ENCODE measurements at places on chromosomes 11 and 22.

GRCh38 chr22:25655371-25655935 is 86.5 kb upstream of the MYO18B start:
- DNase-seq = no peak

DNA sequence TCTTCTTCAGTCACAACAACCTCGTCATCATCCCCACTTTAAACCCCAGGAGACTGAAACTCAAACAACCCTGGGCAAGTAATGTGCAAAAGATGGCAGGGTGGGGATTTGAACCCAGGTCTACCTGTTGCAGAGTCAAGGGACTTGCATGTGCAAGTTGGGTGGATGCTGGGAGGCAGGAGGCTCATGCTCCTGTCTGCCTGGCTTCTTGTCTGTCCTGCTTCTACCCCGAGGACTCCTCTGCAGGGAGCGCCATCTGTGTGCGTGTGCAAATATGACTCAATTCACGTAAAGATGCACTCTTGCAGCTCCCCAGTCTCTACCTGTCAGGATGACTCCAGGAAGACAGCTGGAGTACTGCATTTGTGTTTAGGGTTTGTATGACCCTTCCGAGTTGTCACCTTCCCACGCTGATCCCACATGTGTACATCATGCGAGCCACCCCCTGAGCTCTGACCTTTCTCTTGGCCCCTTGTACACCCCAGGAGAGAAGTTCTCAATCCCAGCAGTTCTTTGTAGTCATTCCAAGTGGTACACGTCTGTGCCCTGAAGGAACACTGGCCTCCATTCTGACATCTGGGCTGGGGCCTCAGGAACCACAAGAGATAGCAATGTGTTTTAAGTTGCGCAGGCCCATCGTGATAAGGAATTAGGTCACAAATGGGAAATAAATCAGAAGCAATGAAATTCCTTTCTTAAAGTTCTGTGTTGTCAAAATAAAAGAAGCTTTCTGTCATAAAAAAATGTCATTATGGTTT is 95.7 kb downstream of the CWC15 start:
- no peak for DNase-seq

DNA sequence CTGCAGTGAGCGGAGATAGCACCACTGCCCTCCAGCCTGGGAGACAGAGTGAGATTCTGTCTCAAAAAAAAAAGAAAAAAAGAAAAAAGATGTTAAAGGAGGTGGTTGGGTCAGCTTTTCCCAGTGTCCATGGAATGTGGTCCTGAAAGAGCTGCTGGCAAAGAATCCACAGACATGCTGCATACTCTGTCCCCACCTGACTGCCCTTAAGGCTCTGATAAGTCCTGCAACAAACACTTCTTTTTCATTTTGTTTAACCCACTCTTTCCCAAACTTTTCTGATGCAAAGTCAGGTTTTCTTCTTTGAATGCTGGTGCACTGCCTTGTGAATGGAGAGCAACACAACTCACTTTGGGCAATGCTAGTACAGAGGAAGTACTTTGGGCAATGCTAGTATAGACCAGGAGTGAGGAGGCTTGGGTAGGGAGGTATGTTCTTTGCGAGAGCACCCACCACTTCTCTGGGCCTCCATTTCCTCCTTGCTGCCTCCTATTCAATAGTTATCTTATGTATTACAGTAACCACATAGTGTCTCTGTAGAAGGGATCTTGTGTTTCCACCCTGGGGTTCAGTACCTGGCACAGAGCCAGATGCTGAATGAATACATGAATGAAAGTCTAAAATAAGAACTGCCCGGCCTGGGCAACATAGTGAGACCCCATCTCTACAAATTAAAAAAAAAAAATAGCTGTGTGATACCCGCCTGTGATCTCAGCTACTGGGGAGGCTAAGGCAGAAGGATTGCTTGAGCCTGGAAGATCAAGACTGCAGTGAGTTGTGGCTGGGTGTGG is 18.9 kb downstream of the LIF start:
- DNase-seq = no peak

DNA sequence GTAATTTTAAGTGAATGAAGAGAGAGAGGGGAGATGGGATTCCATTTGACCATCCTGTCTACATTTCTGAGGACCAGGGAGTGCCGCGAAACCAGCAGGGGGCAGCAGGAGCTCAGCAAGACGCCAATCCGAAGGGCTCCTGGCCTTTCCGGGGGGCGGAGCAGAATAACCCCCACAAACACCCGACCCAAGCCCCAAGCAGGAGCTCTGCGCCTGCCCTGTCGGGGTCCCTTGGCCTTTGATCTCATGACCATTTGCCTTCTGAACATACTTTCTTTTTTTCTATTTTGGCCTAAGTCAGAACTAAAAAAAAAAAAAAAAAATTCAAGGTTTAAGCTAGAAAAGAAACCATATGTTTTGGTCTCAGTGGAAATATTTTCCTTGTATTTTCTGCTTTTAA is 21.9 kb upstream of the SCN2B start:
- DNase-seq = no peak

DNA sequence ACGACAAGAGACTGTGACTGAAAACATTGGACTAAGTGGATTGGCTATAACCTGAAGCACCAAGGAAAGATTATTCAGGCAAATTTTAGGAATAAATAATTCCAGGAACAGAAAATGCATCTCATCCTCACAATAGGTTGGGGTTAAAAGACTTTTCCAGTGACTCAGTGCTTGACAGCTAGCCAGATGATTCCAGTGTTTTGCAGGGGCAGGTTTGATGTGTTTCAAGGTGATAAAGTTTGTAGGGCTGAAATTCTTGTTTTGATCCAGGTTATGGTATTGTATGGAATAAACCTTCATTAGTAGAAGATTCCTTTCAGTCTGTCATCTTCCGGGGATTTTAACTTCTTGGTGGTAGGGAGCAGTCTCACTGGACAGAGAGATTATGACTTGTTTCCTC is 2.3 kb downstream of the EXT2 start:
- DNase-seq = no peak

DNA sequence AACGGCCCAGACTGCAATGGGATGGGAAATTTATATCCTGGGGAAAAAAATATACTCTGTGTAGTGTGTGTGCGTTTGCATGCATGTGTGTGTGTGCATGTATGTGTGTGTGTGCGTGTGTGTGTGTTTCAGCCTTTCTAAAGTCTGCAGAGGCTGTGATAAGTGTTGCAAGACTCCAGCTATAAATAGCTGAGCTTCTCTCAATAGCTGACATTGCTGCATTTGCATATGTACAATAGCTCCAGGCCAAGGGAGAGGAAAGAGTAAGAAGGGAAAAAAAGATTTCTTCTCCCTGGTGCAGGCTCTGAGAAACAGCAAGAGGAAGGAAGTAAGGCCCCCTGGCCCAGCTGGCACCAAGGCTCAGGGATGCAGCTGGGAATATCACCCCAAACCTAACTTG is 483.0 kb downstream of the MN1 start:
- no peak for DNase-seq

GRCh38 chr22:41028841-41029240 is 63.6 kb upstream of the EP300 start:
- no peak for DNase-seq

- DNase-seq = no peak
These were observed 16.5 kb downstream of the WT1 start for GRCh38 chr11:32418836-32419235.

DNA sequence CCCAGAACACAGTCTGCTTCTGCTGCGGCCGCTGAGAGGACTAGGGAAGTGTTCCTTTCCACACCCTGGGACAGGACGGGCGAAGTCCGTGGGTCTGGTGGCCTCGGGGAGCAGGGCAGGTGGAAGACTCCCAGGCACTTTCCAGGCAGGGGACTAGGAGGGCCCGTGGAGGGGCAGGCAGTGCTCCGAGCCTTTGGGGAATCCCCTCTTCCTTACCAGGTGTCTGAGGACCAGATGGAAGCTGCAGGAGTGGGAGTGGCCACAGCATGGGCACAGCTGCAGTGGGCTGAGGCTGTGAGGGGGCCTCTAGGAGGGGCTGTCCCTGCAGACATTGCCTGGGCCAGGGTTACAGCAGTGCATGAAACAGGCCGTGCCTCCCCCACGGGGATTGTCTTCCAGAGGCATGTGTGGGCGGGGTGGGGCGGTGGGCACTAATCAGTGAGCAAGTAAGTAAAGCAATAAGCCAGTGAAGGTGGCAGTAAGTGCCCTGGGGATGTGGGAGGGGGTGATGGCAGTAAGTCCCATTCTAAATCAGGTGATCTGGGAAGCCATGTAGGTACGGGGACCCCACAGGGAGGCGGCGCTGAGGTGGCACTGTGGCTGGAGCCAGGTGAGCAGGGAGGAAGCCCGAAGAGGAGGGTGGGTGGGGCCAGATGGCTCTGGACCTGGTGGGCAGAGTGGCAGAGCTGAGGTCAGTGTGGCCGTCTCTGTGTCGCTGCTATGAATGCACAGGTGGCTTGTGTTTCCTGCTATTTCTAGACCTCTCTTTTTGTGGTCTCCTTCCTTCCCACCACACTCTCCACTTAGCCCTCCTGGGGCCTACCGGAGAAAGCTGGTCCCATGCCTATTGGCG is 66.4 kb downstream of the CTTN start:
- DNase-seq = no peak

- DNase-seq = no peak
These were observed 6.1 kb downstream of the BRSK2 start for GRCh38 chr11:1395773-1396374.

DNA sequence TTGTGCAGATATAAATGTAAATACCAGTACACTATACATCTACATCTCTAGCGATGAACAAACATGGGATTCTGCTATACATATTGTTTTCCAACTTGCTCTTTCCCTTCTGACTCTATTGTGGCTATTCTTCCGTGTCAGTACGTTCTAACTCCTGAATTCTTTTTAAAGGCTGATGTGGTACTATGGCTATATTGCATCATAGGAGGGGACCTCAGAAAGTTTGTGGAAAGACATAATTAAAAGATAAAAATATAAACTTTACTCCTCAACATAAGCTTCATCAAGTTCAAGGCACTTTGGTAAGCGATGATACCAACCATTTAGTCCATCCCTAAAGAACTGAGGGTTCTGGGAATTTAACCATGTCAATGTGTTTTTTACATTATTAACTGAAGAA is 72.8 kb downstream of the LDLRAD3 start:
- no peak for DNase-seq

DNA sequence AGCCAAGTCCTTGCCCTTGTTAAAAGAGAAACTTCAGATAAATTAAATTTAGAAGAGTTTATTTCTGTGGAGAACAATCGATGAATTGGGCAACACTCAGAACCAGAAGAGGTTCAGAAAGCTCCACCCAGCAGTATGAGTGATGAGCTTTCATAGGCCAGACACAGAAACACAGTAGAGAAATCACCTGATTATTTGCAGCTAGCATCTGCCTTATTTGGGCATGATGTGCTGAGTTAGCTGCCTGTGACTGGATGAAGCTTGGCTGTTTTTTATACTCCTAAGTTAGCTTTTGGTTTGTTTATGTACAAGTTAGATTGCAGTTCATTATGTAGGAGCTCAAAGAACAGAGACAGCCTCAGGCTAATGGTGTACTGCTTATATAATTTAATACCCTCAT is 269.5 kb upstream of the SESN3 start:
- no peak for DNase-seq

DNA sequence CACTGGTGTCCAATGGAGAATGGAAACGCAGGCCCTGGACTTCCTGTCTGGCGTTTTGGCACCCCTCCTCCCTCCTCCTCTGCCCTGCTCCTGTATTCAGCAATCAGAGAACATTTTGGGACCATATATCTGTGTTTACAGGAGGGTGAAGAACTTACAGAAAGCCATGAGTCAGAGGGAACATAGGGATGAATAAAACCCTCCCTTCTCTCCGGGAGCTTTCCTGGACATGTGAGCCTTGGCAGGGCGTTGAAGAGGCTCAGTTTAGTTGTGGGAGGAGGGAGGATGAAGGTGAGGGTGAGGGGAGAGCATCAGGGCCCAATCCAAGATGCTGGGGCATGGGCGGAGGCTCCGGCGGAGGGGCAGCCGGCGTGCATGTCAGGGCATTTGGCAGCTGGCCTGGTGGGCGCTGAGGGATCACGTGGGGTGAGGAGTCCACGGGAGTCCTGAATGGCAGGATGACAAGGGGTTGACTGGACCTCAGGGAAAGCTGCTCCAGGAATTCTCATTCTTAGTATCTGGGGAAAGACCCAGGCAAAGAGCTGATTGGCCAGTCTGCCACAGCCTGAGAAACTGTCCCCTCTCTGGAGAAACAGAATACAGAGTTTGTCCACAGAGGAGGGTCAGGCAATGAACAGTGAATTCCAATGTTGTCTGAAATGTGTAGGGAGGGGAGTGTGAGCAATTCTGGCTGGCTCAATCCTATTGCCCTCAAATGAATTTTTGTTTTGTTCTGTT is 28.9 kb downstream of the MICAL2 start:
- no peak for DNase-seq

DNA sequence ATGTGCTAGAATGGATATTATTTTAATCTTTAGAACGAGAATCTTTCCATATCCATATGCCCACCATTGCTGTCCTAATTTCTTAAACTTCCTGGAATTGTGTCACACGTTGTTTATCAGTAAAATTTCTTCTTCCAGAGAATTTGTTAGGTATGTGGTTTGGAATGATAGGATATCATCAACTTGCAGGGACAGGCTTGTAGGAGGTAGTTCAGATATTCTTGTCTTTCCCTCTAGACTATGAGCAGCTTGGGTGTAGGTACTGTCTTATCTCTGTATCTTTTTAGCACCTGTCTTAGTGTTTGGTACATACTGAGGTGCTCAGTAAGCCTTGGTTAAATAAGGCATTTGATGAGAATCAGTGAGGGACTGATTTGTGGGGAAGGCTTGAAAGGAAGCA is 3.4 kb downstream of the CTNND1 start:
- DNase-seq = no peak

DNA sequence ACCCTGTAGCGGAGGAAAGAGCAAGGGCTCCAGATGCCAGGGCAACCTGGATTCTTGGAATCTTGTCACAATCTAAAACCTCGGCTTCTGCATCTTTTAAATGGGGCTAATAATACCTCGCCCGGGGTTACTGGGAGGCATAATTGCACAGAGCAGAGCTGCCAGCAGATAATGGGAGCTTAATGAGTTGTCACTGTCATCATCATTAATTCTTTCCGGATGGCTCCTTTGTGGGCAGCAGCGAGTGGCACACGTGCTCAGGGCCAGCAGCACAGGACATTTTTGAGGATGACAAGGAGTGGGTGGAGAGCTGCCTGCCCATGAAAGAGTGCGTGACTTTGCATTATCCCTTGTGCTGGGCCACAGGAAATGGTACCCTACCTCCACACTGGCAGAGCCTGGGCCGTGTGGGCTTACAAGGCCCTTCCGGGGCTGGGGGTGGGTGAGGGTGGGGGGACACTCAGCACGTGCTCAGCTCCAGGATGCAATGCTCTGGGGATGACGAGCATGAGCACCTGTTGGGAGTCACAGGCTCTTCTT is 5.7 kb downstream of the PDGFB start:
- no peak for DNase-seq

DNA sequence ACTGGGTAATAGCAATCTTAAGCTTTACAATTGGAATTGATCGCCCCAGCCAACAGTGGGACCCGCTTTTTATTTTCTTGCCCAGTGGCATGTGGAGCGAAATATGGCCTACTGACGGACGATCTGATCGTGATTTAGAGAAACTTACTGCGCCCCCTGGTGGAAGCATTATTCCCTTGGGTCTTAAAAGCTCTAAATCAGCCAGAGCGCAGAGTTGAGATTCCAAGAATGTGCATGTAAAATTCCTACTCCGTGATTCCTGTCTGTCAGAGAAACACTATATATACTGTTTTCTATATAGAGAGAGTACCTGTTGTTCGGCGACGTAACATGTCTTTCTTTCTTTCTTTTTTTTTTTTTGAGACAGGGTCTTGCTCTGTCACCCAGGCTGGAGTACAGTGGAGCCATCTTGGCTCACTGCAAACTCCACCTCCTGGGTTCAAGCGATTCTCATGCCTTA is 3.7 kb upstream of the DPF2 start:
- DNase-seq = peak; percentile 87

Data from NCI-H1694 (cell line).